GM20000 (cell line): ENCODE measurements at places on chromosomes 4 and X.

DNA sequence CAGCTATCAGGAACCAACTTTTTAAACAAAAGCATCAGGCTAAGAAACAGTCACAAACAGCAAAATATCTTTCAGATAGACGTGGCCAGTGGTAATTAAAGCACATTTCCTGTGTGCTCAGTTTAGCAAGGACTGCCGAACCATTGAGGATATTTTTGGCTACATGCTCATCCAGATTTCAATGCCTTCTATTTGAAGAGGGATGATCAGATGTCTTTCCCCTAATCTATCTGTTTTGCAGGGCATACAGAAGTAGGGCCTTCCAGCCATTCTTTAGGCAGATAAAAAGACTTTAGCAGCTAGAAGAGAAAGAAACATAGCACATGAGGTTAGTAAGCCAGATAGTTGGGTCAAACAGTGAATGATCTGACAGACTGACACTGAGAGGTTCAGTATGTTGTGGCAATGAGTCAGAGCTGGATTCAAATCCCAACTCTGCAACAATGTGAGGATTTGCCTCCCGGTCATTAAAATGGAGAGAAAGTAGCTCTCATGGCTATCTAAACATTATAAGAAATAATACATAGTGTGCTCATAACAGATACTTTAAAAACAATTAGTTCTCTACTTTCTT, 100.0 kb upstream of the PRKG2 start:
- DNase-seq, result no peak

- no peak for DNase-seq
Measured at GRCh38 chr4:138975225-138975624, 40.4 kb upstream of the NOCT start.

GRCh38 chr4:44320833-44321232, 127.8 kb downstream of the KCTD8 start:
- DNase-seq, result no peak

DNA sequence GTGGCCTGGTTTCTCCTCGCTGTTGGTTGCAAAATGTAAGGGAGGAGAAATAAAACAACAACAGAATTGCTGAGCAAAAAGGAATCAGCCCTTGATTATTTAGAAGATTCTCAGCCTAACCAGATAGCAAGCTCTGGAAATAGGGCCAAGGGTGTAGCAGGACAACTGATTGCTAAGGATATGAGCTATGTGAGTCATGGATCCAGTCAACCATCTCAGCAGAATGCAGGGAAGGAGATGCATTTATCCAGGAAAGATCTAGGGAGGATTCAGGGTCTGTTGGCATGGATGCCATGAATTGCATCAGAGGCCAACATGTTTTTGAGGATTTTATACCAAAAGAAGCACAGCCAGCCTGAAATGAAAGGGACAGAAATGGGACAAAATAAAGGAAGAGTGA, 2.2 kb upstream of the XAGE3 start:
- DNase-seq, result no peak

- DNase-seq, result no peak
Measured at GRCh38 chr4:174317531-174317930, 33.8 kb downstream of the CEP44 start.
